ENCODE measurements at places on chromosomes 11 and 22.

DNA sequence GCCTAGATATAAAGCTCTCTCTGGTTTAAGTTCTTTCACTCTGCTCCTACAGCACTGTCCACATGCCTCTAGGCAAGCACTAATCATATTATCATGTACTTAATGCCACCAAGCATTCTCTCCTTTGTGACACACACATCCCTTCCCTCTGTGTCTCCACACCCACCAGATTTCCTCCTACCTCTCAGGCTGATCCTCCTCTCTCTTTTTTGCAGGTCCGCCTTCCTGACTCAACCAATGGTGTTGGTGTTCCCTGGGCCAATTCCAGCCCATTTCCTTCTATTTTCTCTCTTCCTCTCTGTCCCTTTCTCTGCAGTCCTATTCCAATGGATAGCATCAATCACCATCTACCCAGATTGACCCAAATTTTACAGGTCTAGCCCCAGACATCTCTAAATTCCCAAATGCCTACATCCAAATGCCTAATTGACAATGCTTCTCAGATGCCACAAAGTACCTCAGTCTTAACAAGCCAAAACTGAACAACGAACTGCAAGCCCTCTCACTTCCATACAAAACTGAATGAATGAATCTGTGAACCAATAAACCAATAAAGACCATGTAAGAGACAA, 504 bp upstream of the ZNF215 start:
- DNase-seq, result no peak

DNA sequence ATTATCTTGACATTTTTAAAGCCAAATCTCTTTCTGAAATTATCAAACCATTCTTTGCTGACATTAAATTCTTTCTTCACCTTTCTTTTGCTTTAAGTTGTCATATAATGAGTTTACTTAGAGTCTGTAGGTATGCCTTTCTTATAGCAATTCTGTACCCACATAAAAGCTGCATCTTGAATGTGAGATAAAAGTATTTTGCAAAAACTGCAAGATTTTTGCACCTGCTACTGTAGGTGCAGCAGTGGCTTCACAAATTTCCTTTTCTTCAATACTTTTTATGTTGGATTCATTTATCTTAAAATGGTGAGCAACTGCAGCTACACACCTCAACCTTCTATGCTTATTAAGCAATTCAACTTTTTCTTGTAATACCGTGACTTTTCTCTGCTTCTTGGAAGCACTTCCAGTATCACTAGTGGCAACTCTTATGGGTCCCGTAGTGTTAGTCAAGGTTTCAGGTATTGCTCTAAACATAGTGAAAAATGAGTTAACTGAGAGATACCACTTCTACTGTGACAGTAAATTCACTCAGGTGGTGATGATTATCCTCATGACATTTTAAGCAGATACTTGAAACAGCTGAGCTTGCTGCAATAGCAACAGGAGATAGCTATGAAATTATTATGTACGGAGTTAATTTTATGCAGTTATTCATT, 18.8 kb downstream of the ZFP91 start:
- DNase-seq, result no peak

DNA sequence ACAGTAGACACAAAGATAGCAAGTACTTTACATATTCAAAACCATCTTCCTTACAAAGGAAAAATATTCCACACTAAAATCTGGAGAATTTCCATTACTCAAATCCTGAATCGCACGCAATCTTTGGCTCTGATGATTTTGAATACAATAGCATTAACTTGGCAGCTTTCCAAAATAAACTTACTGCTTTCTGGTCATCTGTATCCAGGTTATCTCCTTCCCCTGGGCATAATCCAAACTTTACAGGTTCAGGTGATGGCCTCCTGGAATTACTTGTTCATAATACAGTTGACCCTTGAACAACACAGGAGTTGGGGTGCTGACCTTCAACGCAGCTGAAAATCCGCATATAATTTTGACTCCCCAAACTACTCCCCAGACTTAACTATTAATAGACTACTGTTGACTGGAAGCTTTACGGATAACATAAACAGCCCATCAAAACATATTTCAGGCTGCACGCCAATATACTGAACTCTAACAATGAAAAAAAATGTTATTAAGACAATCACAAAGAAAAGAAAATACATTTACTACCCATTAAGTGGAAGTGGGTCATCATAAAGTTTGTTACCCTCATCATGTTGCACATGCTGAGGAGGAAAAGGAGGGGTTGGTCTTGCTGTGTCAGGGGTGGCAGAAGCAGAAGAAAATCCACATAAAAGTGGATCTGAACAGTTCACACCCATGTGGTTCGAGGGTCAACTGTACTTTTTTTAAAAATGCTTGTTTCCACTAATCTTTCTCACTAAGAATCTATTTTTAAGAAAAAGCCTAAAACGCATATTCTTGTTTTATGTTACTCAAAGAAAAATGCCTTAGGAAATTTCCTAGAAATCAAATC, 6.5 kb downstream of the MTMR2 start:
- DNase-seq, result no peak

- no peak for DNase-seq
These were observed 33.9 kb downstream of the FLRT1 start for GRCh38 chr11:64069401-64070313.

DNA sequence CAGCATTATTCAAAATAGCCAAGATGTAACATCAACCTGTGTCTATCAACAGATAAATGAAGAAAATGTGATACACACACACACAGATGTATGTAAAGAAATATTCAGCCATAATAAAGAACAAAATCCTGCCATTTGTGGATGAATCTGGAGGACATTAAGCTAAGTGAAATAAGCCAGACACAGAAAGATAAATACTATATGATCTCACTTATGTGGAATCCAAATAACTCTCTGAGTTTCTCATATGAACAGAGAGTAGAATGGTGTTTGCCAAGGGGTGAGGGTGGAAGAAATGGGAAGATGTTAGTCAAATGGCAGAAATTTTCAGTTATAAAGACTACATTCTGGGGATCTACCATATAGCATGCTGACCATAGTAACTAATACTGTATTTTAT, 224.2 kb downstream of the GUCY1A2 start:
- no peak for DNase-seq

GRCh38 chr11:1771700-1772099, 8.0 kb upstream of the CTSD start:
- DNase-seq, result no peak

GRCh38 chr11:21456186-21456585, 736.7 kb upstream of the ANO5 start:
- no peak for DNase-seq

GRCh38 chr11:134340354-134340964, 8.7 kb downstream of the GLB1L2 start:
- no peak for DNase-seq

DNA sequence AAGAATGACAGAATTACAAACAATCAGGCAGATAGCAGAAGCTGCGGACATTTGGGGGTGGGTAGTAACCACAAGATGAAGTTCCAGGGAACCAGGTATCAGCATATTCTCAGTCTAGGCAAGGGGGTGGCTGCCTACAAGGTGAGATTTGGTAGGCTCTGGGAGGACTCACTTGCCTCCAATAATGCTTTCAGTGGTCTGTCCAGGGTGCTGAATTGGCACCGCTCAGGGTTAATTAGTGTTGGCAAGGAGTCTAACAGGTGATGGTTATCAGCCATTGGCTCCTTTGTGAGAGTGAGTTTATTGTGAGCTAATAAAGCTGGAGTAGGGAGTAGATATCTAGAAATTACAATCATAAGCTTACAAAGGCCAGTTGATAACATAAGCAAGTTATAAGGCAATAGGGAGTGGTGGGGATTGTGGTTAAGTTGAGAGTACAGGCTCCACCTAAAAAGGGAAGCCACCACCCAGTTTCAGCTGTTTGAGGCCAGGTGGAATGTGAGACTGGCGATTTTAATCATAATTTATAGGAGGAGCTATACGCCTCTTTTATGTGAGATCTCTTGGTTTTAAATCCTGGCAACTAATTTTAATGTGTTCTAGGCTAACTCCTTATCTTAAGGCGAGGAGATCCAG, 320.5 kb downstream of the MIAT start:
- DNase-seq, result no peak

DNA sequence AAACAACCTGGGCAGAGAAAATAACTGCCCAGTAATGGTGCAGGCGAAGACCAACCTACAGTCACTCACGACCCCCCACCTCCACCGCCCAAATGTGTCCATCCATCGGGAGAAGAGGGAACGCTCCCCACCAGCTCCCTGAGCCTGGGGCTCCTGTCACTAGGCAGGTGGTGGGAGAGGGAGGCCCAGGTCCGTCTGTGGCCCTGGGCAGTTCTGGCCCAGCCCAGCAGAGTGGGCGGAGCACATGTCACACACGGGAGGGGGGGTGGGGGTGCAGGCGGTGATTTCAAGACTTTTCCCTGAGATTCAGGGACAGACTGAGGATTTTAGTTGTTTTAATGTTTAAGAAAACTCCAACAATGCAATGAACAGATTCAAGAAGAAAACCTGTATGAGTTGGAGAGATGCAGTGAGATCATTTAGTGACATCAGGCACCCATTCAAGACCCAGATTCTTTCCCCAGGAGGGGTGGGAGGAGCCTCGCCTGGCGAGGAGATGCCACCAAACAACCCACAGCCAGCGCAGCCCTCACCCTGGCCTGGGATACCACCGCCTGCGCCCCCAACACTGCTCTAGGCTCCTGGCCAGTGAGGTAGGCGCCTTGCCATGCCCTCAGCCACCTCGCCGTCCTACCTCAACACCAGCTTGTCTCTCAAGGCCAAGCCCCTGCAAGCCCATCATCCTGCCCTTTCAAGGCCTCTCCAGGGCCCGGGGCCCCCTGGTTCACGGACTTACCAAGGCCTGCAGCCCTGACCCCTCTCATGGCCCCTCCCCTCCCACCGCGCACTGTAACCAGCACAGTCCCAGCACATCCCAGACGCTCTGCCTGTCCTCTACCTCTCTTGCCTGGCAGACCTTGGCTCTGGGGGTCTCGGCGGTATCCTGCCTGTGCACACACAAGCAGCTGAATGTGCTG, 36.8 kb downstream of the TBX1 start:
- DNase-seq, result no peak

- DNase-seq, result peak; percentile 77
These were observed at the start of gene SERHL2 for GRCh38 chr22:42553475-42554361. SERHL2 (plus strand) TSS chr22:42553956; CDS start chr22:42554021, 65 bp downstream.

- no peak for DNase-seq
These were observed 3.4 kb downstream of the OVOL1 start for GRCh38 chr11:65790104-65790901.

- no peak for DNase-seq
These were observed 67.6 kb upstream of the AMPD3 start for GRCh38 chr11:10387206-10388083.

- DNase-seq, result no peak
These were observed 71.8 kb downstream of the UBASH3B start for GRCh38 chr11:122727101-122727929.

GRCh38 chr11:27084518-27084917, 43.9 kb downstream of the BBOX1 start:
- no peak for DNase-seq

DNA sequence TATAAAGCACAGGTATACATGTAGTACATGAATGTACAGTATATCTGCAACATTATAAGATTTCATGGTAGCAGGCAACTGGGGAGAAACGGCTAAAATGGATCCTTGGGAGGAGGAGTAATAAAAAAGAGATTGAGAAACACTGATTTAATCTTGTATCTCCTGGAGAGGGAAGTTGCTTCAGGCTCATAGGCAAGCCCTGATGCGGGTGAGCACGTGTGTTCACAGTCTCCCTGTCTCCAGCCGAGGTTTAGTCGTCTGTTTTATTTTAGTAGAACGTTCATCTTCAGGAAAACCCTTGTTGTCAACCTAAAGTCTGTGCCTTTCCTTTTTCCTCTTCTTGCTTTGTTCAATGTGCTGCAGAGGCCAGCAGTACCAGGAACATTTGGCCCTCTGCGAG, 21.8 kb upstream of the SLC25A18 start:
- no peak for DNase-seq

DNA sequence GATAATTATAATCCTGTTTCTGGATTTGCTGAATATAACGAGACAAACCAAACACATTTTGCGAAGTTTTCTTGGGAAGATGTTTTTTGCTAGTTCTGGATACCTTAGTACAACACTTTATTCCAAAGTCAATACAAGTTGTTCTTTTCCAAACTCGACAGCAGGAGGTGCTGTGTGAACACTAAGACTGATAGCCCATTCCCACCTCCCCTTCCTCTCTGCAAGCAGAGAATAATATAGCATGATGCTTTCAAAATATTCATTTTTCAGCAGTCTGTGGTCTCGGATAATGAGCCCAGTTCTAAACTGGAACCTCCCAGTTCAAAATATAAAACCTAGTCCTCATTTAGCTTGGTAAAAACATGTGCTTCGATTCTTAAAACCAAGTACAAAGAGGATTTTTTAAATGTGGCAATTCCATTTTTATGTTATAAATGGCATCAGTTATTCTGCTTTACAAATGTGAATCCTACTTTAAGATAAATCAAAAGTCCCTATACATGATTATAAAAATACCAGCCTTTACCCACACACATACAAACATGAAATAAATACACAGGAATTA, 129.1 kb downstream of the DCDC1 start:
- peak; percentile 25 for DNase-seq

- no peak for DNase-seq
These were observed 50.3 kb upstream of the CDON start for GRCh38 chr11:126113012-126113411.

DNA sequence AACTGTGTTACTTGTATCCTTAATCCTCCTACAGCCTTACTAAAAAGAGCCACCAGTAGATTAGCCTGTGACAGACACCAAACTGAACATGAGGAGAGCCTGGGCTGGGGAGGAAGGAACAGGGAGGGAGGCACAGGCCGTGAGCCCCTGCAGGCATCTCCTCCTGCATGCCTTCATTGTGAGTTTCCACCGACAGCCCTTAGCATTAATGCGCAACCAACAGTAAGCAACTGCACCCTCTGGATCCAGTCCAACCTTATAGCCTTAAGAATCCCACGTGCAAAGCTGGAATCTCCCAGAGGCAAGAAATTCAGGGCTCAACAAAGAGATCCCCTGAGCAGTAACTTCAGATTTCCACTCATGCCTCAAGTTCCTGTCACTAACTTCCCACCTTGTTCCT, 84.6 kb downstream of the ETS1 start:
- DNase-seq, result no peak

DNA sequence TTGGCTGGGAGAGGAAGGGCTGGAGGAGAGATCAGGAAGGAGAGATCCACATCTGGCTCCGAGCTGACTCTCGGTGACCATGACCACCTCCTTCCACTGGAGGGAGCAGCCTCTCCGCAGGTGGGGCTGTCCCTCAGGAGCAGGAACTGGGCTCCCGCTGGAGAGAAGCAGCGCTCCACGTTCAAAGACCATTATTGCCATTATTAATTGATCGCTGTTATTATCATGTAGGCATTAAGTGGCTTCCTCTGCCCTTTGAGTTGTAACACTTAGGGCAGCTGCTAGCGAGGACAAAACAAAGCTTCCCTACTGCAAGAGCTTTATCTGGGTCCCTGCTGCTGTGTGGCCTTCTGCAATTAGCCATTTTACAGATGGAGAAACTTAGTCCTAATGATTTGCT, 251.9 kb downstream of the ST3GAL4 start:
- DNase-seq, result peak; percentile 77
